Astrocyte (in vitro differentiated cells and primary cell): ENCODE measurements at places on chromosomes 13 and 19. TPM values are rescaled to one million over a fixed set of nuclear protein-coding genes. Genes with fewer than 3 reads are reported as not detected.

DNA sequence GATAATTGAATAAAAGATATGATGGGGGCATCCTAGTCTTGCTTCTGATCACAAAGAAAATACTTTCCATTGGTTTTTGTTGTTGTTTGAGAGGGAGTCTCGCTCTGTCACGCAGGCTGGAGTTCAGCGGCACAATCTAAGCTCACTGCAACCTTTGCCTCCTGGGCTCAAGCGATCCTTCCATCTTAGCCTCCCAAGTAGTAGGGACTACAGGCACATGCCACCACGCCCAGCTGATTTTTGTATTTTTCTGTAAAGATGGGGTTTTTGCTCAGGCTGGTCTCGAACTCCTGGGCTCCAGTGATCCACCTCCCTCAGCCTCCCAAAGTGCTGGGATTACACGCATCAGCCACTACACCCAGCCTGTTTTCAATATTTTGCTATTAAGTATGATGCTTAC is 17.1 kb upstream of the PSMC4 start:
- DNase-seq = no peak

DNA sequence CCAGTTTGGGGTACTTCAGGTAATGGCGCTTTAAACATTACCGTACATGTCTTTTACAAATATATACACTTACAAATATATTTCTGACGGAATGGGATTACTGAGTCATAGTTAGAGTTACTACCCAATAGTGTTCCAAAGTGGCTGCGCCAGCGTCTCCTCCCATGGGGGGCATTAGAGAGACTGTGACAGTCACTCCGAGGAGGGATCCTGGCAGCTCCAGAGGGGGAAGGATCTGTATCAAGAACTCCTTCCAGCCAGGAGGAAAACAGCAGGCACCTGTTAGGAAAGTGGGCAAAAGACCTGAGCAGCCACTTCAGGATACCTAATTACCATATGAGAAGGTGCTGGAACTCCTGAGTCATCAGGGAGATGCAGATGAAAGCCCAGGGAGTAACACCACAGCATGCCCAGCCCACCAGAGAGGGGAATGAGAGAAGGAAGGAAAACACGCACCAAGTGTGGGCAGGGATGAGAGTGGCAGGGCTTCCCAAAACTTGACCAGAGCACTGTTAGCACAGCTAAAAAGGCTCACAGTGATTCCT is 52.9 kb downstream of the SLC7A9 start:
- no peak for DNase-seq

KCNK6 gene
- 8.6 and 10.8 TPM in 2 replicates for total RNA-seq

ZNF723 gene
- total RNA-seq = not detected in 2 replicates

CALR3 gene
- not detected in 2 replicates for total RNA-seq

GRCh38 chr19:5393088-5393487 is 52.5 kb upstream of the PTPRS start:
- no peak for DNase-seq

- DNase-seq = no peak
These were observed 607 bp downstream of the NFIC start for GRCh38 chr19:3366753-3367627.

DNA sequence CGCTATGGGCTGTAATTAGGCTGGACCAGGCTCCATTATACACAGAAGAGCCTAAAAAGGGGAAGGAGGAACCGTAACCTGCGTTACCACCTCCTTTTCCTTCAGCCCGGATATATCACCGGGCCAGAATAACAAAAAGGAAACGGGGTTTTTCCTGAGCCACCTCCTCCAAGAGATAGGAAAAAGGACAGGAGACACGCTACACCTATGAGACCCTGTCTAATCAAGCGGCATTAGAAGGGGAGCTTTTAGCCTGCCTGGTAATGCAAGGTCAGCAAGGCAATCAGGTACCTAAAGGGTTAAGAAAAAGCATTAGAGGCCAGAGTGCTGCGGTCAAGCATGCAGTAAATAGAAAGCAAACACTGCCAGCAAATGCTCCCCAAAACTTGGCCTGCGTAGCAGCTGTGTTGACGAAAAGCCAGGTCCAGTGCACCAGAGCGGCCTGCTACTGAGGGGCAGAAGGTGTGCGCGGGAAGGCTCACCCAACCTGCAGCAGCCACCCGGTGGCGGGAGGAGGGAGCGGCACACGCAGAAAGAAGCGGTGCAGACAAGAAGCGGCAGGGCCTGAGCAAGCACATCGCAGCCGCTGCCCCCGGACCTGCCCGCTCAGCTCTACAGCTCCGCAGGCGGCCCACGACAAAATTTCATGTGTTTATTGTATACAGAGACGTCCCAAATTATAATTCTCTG is 1466.1 kb downstream of the UQCRFS1 start:
- DNase-seq = peak; percentile 6

ZNF835 gene
- not detected in 2 replicates for total RNA-seq
